ENCODE measurements at places on chromosomes 4 and X.

- no peak for DNase-seq
These were observed 21.2 kb downstream of the TRAM1L1 start for GRCh38 chr4:117063961-117064696.

- no peak for DNase-seq
These were observed 138.0 kb downstream of the RBMX2 start for GRCh38 chrX:130539721-130540321.

DNA sequence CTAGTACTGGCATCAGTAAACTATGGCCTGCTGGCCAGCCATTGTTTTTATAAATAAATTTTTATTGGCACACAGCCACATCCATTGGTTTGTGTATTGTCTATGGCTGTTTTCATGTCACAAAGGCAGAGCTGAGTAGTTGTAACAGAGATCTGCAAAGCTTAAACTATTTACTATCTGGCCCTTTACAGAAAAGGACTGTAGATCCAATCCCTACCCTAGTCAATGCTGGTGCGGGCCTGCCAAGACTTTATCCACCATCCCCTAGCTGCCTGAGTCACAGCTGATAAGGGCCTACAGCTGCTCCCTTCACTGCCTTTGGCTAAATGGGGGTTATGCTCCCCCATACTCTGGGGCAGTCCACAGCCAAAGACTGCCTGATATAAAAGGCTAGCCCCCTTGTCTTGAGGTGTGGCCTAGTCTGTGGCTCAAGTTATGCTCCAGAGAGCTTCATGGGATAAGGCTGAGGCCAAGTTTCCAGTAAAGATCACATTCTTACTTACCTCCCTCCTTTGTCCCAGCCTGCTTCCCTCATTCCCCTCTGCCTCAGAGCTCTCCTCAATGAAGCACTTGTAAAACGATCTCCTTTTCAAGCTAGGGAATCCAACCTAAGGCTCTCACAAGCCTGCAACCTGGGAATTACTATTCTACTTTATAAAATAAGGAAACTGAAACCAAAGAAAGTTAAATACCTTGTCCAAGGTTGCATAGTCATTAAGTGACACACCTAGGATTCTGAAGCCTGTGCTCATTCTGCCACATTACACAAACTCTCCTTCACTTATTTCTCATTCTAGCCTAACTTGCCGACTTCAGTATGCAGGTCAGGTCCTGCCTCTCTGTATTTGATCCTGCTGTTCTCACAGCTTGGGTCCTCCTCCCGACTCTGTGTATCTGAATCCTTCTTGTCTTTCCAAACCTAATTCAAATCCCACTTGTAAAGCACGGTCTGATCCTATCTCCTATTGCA, 20.7 kb downstream of the ACE2 start:
- no peak for DNase-seq

- DNase-seq: no peak
These were observed 615.6 kb downstream of the CENPC start for GRCh38 chr4:66929748-66930147.

DNA sequence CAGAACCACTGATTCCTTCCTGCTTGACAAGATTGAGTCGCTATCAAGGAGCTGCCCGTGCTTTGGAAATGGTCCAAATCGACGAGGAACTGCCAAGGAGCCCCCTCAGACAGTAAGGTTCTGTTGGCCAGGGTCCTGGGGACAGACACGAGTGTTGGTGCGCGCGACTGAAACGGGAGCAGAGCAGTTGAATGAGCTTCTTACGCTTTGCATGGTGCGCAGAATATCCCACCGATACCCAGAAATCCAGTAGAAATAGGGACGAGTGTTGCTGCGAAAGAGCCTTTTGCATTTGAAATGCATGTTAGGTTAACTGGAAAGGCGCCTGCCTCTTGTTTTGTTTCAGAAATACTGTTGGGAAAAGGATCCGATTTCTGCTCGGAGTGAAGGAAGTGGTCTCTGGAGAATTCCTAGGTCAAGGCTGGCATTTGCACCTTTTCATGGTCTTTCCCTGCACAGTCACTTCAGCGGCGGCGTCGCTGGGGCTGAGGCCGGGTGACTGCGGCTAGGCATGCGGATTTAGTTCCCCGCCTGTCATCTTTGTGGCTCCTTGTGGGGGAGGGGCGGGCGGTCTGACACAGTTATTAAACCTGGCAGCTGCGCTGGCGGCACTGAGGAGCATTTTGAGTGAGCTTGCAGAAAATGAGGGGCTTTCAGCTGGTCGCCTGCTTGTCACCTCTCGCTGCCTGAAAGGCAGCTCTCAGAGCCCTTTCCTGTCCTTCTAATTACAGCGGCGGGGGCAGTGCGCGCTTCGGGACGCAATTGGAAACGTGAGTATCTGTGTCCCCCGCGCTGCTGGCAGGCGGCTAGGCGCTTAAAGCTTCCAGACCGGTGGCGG, 51.5 kb upstream of the TRIM2 start:
- peak; percentile 65 for DNase-seq
